ENCODE measurements at places on chromosomes 6 and 20. TPM values are rescaled to one million over a fixed set of nuclear protein-coding genes. Genes with fewer than 3 reads are reported as not detected.

The NUP43 gene
- total RNA-seq = 14.6 TPM

The HSPA1A gene
- total RNA-seq = 10.0 TPM

DNA sequence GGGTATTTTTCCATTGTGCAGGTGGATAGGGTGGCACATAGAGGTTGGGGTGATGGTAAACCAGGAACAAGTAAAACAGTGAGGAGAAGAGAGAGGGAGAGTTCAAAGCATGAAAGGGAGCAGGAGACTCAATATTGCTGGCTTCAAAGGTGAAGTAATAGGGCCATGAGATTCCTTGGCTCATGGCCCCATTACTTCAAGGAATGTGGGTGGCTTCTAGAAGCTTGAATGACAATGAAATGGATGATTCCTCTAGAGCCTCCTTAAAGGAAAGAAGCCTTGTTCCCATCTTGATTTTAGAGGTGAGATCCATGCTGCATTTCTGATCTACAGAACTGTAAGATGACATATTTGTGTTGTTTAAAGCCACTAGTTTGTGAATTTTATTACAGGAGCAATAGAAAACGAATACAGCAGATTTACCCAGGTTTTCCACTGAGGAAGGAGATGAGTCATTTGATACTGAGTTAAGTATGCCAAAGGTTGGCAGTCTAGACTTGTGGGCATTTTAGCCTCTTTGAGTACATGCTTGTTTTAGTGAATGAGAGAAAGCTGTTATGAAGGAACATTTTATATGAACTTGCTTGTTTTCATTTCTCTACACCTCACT lies 110.4 kb downstream of the PLCB4 start:
- DNase-seq = no peak

GRCh38 chr6:21228411-21228810 lies 365.1 kb upstream of the SOX4 start:
- DNase-seq = no peak

DNA sequence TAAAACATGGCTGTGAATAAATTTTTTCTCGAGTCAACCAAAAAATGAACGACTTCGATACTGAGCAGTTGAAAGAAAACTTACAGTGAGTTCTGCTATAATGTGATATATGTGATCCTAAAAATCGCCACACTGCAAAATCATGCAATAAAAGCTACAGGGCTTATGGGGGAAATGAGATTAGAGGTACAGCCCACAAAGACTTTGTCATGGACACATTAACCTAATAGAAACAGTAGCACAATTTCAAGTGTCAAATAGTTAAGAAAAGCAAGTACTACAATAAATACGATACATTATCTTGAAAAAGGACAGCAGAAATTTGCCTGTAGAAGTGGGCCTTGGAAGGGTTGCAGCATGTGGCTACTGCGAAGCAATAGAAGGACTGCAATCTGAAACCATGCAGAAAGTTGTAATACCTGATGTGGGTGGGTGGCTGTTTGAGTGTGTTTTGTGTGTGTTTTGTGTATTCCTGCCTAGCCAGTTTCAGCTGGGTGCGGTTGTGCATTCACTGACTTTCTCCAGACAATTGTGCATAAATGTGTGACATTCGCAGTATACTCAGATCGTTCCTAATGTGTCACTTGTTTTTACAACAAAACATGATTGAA lies 79.1 kb downstream of the RPP40 start:
- no peak for DNase-seq

DNA sequence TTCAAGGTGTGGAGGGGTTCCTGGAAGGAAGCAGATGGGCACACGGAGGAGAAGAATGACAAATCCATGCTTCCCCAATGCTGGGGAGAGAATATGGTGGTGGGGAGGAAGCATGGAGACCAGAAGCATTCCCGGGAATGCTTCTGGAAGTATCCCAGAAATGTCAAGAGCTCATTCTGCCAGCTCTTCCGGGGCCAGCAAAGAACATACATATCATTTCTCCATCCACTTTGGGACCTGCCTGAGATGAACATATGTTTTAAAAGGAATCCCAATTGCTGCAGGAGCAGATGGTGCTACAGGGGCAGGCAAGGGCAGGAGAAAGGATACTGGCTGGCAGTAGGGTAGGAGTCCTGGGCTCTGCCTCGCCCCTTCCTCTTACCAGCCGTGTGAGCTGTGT lies 37.9 kb upstream of the CCDC167 start:
- no peak for DNase-seq

DNA sequence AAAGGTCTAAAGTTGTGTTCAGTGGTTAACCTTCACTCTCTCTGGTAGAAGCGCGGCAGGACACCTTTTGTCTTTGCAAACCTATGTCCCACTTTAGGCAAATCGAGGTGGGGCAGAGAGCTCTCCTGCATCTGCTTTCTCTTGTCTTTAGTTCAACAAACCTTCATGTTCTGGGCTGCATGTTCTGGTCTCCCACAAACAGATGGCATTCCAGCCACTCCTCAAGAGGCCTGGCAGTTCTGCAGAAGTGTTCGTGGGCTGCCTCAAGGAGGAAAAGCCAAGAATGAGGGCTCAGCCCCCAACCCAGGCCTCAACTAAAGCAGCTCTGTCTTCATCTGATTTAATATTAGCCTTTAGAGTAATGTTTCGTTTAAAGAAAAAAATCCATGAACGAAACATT lies 82.2 kb downstream of the SOD2 start:
- no peak for DNase-seq

- DNase-seq = no peak
These were observed 365.4 kb downstream of the HTR1B start for GRCh38 chr6:77097940-77098339.

DNA sequence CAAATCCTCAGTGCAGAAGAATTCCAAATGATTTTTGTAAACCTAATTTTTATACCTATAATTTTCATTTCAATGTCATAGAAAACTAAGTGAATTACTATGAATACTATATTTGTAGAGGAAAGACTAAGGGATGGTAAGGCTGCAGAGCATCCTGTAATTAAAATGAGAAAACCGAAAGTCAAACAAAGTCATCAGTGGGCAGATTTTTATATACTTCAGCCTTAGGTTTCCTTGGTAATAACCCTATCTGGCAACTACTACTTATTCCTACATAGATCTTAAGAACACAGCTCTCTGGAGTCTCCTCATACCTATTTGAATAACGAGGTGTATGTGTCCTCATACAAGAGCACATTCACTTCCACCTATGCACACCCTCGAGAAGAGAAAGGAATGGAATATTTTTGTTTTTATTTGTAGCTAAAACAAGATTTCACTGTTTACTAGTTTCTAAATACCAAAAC lies 117.9 kb upstream of the SGK1 start:
- DNase-seq = no peak

DNA sequence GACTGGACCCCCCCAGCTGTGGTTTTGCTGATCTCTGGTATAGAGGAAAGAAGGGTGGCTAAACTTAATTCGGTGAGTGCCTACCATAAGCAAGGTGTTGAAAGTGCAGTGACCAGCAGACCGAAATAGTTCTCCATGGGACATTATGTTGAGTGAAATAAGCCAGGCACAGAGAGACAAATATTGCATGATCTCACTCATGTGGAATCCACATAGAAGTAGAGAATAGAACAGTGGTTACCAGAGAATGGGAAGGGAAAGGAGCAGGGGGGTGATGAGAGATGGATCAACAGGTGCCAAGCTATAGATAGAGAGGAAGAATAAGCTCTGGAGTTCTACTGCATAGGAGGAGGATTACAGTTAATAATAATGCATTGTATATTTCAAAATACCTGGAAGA lies 9.7 kb upstream of the GCNT2 start:
- DNase-seq = no peak

- no peak for DNase-seq
These were observed 18.4 kb upstream of the CCND3 start for GRCh38 chr6:41960028-41960427.

GRCh38 chr6:162973151-162973872 lies 245.5 kb downstream of the PACRG start:
- DNase-seq = no peak

DNA sequence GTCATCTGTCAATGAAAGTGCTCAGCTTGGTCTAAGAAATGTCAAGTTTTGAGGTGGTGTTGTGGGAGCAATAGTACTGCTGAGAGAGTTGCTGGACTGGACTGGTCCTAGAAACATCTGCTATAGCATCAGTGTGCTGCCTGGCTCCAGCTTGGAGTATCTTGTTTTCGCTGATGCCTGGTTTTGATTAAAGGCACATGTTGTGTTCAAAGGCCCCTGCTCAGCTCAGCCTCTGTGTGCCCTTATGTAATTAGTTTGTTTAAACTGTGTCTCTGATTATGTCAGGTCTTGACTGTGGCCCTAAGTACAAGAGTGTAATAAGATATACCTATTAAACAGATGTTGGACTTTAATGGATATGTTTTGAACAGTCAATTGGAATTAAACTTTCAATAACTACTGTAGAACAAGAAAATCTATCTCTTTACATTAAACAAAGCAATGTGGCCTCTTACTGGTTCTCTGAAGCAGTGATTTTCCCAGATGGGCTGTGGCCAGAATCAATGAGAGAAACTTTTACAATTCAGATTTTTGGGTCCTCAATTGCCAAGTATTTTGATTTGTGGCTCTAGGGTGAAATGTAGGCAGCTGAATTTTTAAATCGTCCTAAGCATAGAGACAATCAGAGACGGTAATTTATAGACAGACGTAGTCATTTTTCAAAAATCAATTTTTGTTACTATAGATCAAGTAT lies 668.2 kb downstream of the DHX35 start:
- DNase-seq = no peak

- no peak for DNase-seq
These were observed 374.8 kb upstream of the EPHA7 start for GRCh38 chr6:93794166-93794565.
